ENCODE measurements at places on chromosomes 11 and 22.

GRCh38 chr22:47050401-47051051 lies 288.1 kb downstream of the TBC1D22A start:
- no peak for DNase-seq

DNA sequence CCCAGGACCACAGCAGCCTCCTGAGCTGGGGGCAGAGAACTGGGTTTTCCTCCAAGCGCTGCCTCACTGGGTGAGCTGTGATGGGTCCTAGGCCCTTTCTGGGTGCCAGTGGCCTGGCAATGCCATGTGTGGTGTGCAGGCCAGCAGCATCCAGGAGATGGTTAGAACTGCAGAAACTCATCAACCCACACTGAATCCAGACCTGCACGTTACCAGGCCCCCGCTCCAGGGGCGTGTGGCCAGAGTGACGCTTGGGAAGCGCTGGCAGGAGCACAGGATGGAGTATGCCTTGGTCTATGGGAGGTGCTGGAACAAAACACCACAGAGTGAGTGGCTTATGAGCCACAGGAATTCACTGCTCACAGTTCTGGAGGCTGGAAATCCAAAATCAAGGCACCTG lies 97.0 kb downstream of the MN1 start:
- DNase-seq: no peak

- peak; percentile 13 for DNase-seq
Measured at GRCh38 chr11:19766206-19766605, 53.6 kb downstream of the NAV2 start.

DNA sequence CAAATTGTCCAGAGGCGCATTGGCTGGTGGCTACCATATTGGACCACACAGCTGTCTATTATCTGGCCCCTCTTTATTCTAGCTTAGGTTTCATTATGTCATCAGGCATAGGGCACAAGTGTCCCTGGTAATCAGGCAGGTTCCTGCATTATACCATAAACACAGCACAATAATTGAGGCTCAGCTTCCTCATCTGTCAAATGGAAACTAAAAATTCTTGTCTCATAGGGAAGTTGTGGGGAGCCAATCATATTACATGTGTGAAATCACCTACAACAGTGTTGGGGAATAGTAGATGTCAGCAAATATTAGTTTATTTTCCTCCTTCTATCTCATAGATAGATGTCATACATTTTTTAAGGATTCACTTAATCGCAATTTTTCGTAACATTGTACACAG lies 231.0 kb upstream of the SORL1-AS1 start:
- no peak for DNase-seq

DNA sequence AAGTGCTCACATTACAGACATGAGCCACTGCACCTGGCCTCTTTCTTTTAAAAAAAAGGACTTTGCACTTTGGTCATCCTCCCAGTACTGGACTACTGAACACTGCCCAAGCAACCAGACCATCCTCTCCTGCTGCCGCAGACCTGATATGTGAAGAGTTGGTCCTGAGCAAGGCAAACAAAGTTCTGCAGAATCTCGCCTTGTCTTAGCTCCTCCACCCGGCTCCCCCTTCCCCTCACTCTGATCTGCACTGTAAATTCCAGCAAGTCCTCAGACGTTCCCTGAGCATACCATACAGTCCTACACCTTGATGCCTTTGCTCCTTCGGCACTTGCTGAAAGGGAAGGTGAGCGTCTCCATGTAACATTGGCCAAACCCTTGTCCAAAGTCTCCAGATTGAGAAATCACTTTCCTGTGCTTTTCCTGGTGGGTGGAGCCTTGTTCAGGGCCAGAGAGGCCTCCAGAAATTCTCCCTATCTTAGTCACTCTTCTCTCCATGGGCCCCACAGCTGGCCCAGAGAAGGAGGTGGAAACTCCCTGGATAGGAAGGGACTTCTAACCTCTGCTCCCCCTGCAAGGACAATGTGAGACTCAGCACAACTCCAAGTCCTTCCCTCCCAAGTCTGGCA lies 47.0 kb upstream of the TIMP3 start:
- peak; percentile 42 for DNase-seq

- DNase-seq: no peak
Measured at GRCh38 chr11:77400271-77400670, 73.6 kb downstream of the PAK1 start.

All from NCI-H226 (cell line).